ENCODE measurements at places on chromosomes 4 and X.

DNA sequence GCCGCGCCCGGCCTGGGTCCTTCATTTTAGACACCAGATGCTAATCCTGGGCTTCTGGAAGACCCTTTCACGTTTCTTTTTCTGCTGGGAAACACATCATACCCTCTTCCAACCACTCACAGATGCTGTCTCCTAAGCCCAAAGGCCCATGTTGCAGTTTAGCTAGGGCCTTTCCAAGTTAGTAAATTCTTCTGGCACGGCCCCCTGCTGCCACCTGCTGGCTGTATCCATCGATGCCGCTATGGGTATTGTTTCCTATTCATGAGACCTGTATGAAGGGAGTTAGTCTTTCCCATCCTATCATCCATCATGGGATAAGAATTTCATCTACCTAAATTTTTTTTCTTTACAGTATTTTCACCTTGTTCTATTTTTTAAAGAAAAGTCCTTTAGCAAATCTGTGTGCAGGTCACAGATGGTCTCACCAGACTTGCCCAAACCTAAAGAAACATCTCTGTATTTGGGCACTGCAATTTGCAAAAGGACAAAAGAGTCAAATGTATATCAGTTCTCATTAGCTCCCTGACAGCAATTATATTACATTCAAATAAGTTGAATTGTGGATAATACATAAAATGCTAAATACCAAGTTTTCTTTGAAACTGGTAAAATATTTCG lies 37.8 kb upstream of the SLC9A7 start:
- DNase-seq, result no peak

DNA sequence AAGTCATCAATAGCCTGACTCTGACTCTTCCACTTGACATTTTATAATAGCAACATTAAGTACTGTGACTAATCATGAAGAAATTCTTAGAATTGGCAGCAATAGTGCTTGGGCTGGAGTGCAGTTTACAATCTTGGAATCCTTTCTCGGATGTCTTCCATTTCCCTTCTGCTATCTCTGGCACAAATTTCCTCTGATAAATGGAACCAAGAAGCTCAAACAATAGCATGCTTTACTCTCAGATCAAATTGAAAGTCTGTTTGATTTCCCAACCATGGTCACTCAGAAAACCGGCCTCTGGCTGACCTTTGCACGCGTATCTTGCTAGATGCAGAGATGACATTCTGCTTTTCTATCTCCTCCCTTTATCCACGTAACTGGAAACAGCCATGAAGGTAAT lies 99.0 kb upstream of the SPANXC start:
- no peak for DNase-seq

DNA sequence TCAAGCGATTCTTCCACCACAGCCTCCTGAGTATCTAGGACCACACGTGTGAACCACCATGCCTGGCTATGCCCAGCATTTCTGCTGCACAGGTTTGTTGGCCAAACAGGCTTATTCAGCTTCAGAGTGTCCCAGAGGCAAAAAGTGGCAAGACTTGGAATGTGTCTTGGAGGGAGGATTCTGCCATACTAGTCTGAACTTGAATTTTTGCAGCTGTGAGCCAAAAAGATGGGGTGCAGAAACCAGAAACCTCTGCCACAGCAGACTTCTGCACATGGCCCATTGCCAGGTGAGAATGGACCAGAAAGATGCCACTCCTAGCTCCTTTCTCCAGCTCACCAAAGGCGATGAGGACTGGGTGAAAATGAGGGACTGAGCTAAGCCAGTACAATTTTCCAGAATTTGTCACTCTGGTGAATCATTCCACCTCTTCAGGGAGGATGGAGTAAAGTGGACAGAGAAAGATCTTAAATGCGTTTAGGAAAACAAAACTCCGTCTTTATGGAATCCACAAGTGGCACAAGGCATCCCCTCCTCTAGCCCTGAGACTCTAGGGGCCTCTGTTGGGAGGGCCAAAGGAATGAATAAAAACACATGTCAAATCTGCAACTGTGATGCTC lies 369.1 kb upstream of the CLNK start:
- DNase-seq, result no peak

DNA sequence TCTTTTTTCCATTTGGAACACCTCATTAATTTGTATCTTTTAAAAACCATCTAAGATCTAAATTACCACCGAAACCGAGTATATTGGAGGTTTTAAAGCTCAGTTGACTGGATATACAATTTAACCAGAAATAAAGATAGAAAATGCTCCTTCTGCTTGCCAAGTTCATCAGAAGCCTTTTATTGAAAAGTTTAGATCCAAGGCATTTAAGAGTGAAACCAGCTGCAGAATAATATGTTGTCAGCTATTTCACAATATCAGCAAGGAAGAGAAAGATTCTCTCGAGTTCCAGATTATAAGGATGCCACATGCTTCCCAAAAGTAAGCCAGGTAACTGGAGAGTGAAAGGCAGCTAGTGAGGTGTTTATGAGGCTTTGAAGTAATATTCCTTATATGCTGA lies 217.4 kb downstream of the DCTD start:
- DNase-seq, result no peak

DNA sequence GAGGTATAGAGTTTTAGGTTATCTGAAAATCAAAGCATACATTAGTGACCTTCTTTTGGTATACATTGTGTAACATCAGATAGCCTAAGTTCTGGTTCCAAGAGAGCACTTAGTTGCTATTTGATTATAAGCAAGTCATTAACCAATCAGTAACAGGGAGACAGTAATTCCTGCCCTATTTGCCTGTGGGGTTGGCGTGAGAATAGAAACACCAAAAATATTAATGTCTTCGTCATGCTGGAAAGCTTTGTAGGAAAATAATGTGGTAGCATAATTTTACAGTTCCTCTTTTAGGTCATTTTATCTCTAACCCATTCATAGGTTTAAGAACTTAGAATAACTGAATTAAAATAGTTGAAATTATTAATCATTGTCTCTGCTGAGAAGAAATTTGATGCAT lies 37.8 kb downstream of the NPNT start:
- no peak for DNase-seq

DNA sequence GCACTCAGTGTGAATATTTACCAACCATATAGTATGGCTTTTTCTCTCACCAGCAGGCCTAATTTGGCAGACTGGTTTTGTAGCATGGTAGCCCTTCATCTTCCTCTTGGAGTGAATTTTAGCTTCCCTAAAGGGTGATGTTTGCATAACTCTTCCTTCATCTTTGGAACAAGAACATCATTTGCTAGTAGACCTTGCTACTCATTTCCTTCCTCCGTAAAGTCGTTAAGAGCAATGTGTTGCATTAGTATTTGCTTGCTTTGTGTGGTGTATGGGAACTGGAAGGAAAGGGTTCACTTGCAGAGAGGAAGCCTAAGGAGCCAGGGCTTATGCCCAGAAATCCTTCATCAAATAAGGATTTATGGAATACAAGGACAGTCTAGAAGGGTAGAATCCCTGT lies 50.2 kb upstream of the PGRMC2 start:
- DNase-seq, result no peak

DNA sequence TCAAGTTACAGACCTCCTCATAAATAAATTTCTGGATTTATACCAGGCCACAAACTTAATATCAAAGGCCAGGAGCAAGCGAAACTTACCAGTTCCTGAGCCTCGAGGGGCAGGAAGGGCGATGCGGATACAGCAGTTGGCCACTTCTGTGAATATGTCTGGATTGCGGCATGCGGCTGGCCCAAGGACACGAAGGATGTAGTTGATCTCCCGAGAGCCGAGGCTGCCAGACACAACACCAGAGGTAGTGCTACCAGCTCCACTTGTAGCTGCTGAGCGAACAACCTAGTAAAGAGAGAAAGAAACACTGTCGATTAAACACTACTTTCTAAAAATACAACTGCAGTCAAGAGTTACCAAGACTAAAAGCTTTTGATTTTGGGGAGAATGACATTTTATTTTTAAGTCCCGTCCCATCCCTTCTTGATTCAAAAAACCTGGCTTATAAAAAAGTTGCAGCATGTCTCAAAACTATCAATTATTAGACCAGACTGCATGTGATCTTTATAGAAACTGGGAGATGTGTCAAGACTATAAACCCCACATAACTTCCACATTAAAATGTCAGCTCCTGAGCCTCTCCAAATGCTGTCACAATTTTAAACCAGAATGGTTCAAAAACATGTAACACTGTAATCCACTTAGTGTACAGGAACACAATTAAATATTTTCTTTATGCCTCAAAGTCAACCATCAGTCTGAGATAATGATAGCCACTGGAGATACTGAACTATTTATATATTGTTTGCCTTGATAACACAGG lies 105.6 kb downstream of the HUWE1 start:
- DNase-seq, result no peak

GRCh38 chr4:86233090-86233489 lies 126.8 kb downstream of the MAPK10 start:
- no peak for DNase-seq

DNA sequence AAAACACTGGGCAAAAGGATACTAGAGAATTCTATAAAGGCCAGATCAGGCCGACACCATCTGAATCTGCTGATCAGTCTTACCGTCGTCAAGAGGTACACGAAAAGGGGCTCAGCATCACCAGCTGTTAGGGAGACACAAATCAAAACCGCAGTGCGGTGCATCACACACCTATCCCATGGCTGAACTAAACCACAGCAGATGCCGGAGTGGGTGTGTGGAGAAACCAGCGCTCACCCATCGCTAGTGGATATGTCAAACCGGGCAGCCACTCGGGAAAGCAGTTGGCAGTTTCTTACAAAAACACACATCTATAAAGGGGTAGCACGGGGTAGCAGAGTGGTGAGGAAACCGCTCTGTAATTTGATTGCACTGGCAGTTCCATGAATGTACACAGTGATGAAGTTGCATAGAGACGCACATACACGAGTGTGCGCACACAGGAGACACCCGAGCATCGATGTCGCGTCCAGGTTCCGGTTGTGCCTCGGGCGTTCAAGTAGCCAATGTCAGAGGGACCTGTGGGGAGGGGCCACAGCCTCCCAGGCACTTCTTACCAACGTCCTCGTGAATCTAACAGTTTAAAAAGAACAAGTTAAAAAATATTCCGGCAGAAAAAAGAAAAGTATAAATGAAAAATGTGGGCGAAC lies 23.1 kb upstream of the CCNQ start:
- DNase-seq, result no peak

- DNase-seq, result no peak
These were observed 148.7 kb downstream of the KDR start for GRCh38 chr4:54976682-54977081.

DNA sequence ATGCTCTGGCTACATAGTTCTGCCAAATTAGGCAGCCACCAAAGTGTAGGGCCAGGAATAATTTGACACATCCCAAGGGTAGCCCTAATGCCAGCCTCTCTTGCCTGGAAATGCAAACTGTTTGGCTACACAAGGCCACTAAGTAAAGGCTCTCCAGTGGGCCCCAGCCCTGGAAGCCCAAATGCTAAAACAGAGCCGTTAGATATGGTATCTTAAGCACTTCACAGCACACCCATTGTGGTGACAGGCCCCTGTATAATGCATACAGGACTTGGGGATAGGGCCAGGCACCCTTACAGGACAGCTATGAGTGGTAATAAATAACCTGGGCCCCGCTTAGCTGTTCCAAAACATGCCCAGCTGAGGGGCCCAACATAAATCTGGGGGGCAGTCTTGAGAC lies 623.9 kb downstream of the BCOR start:
- no peak for DNase-seq

DNA sequence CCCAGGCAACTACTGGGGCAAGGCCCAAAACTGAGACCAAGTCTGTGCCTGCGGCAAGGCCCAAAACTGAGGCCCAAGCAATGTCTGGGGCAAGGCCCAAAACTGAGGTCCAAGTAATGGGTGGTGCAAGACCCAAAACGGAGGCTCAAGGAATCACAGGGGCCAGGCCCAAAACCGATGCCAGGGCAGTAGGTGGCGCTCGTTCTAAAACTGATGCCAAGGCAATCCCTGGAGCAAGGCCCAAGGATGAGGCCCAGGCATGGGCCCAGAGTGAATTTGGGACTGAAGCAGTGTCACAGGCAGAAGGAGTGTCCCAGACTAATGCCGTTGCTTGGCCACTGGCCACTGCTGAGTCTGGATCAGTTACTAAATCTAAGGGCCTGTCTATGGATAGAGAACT lies 2.7 kb downstream of the GPRASP2 start:
- DNase-seq, result no peak

- DNase-seq, result no peak
These were observed 36.2 kb upstream of the DHRSX start for GRCh38 chrX:2536974-2537373.

DNA sequence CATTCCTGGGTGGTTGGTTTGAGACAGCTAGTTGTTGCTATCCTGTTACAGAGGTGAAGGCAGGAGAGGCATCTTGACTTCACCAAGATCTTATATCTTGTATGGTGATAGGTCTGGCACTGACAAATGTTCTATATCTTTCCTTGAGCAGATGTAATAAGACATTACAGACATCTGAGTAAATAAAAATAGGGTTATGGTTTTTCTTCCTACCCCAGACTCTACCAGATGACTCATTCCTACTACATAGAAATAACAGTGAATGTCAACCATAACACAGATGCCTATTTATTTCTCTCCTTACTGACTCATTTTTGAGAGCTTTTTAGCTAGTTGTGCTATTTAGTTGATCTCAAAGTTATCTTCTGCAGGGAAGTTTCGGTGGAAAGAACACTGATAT lies 21.9 kb downstream of the HNRNPH2 start:
- DNase-seq, result no peak

DNA sequence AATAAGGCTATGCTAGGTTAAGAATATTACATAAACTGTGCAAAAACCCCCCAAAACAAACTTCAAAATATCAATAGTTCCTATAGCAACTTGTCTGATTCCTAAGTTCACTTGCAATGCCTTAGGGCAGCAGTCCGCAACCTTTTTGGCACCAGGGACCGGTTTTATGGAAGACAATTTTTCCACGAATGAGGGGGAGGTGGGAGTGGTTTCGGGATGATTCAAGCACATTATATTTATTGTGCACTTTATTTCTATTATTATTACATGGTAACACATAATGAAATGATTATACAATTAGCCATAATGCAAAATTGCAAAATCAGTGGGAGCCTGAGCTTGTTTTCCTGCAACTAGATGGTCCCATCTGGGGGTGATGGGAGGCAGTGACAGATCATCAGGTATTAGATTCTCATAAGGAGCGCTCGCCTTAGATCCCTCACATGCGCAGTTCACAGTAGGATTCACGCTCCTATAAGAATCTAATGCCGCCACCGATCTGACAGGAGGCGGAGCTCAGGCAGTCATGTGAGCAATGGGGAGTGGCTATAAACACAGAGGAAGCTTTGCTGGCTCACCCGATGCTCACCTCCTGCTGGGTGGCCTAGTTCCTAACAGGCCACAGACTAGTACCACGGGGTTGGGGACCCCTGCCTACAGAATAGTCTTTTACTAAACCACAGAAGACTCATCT lies 39.7 kb downstream of the ACOX3 start:
- DNase-seq, result no peak
